DMS 273 treated with DMSO at 0.1 percent for 48 hours (cell line): ENCODE measurements at places on chromosomes 7 and 10.
A peak's percentile ranks its signal among the peaks of the same experiment; 100 is the strongest.

DNA sequence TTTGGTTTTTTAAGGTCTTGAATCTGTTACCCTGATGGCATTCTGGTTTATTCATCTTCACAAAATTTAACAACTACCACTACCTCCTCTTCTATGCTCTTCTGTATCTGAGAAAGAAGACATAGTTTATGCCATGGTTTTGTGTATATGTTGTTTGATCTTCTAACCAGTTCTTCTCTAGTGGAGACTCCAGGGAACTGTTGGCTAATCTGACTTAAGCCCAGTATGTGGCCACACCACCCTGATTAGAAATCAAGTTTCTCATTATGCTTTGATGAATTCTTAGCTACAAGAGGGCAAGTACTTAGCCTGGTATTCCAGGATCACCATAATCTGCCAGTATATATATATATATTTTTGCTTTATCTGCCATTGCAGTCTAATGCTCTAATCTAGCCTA is 99.5 kb upstream of the MXI1 start:
- no peak for DNase-seq

GRCh38 chr7:141074162-141074991 is 513 bp downstream of the TMEM178B start:
- DNase-seq = peak; percentile 40

DNA sequence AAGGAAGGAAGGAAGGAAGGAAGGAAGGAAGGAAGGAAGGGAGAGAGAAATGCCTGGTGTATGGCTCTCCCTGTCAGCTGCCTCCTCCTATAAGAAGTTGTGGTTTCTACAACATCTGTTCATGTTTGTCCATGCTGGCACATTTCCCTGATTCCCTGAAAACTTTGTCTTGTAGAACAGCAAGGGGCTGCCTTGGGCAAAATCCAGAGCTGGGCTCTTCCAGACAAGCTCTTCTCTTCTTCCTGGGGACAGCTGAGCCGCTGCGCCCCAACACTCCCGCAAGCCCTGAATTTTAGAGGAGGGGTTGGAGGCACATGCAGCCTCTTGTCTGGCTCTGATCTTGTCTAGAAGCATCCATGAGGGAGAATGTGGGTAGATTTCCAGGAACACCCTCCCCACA is 282.0 kb upstream of the ADARB2 start:
- no peak for DNase-seq

GRCh38 chr7:101891936-101892640 is 74.7 kb downstream of the CUX1 start:
- no peak for DNase-seq

- DNase-seq = no peak
Observed at GRCh38 chr10:108597031-108597430, 1326.3 kb downstream of the XPNPEP1 start.
